Activated T-helper 1 cell treated with anti-CD3 and anti-CD28 coated beads, Interleukin-2, amount 50 U/mL, for 16 hours (primary cell): ENCODE measurements at places on chromosomes 1 and 21.

DNA sequence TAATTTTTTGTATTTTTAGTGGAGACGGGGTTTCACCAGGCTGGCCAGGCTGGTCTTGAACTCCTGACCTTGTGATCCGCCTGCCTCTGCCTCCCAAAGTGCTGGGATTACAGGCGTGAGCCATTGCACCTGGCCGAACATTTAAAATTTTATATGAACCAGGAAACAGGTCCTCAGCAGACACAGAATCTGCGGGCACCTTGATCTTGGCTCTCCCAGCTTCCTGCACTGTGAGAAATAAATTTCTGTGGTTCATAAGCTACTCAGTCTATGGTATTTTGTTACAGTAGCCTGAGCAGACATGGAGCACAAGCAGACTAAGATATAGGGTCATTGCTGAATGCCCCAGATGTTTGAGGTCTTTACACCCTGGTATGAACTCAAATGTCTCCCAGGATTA lies 23.6 kb upstream of the CTH start:
- no peak for DNase-seq

- no peak for DNase-seq
Observed at GRCh38 chr1:119747451-119747850, 21.3 kb downstream of the HMGCS2 start.

GRCh38 chr1:98963064-98963758 lies 41.5 kb downstream of the PLPPR5 start:
- DNase-seq: no peak

- no peak for DNase-seq
Observed at GRCh38 chr1:145879775-145880174, 5.9 kb downstream of the ANKRD35 start.

DNA sequence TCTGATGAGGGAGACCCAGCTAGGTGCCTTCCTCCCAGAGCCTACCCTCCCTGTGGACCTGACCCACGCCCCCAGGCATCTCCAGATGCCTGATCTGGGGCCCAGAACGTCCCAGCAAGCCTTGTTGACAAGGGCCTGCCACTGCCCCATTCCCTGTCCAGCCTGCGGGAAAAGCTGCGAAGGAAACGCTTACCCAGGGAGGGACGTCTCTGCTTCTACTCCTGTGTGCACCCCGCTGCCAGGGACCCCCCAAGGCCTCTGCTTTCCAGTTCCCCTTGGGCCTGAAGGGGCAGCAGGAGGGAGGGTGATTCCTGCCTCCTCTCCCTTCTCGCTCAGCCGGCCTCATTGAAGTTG lies 11.6 kb upstream of the CLSTN1 start:
- no peak for DNase-seq

DNA sequence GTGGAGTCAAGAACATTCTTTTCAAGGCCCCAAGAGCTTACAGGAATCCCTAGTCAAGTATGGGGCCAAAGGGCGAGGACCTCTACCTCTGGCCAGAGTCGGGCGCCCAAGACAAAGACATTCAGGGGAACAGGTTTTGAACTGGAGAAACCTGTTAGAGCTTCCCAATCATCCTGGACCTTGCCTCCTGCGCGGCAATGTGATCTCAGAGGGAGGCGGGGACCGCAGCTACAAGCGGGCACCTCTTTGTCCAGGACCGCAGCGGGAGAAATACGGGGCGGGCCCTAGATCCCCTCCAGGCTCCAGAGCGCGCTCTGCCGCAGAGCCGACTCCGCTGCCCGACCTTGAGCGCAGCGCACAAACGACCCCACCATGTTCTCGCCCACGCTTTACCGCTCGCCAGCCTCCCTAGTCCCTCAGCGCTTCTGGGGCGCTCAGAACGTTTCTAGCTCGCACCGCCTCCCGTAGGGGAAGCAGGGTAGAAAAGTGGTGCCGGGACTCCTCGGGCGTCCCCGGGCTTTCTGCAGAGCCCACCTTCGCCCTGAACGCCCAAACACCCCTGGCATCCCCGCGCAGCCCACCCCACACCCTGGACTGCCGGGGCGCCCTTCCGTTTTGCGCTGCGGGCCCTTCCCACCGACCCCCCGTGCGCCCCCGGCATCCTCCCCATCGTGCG lies 28.1 kb downstream of the RABIF start:
- DNase-seq: no peak
